ENCODE measurements at places on chromosomes 3 and 15.

DNA sequence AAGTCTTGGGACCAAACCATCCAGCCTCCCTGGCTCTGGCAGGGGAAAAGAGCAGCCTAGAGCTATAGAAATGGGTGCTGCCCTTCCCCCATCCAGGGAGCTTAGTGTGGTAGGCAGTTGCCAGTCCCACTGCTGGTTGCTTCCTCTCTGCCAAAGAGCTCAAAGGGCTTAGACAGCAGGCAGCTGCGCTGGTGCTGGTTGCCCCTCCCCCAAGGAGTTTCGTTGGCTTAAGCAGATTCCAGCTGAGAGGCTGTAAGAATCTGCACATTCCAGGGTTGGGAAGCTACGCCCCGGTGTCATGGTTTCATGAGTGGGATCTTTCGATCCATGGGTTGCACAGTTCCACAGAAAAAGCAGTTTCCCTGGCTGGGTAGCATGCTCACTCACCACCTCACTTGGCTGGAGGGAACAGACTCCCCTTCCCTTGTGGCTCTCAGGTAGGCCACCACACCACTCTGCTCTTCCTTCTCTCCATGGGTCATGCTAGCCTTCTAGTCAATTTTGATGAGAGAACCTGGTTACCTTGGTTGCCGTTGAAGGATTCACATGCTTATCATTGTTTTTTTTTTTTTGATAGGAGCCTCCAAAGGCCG lies 195.1 kb downstream of the EPHA6 start:
- DNase-seq: no peak

- no peak for DNase-seq
Observed at GRCh38 chr3:51024121-51024520, 349.4 kb downstream of the DOCK3 start.

GRCh38 chr15:29883126-29883525 lies 60.9 kb upstream of the TJP1 start:
- DNase-seq: no peak

GRCh38 chr15:42079401-42079908 lies 14.9 kb downstream of the PLA2G4D start:
- no peak for DNase-seq

- DNase-seq: no peak
Observed at GRCh38 chr3:185820973-185821758, 3.7 kb downstream of the IGF2BP2 start.

DNA sequence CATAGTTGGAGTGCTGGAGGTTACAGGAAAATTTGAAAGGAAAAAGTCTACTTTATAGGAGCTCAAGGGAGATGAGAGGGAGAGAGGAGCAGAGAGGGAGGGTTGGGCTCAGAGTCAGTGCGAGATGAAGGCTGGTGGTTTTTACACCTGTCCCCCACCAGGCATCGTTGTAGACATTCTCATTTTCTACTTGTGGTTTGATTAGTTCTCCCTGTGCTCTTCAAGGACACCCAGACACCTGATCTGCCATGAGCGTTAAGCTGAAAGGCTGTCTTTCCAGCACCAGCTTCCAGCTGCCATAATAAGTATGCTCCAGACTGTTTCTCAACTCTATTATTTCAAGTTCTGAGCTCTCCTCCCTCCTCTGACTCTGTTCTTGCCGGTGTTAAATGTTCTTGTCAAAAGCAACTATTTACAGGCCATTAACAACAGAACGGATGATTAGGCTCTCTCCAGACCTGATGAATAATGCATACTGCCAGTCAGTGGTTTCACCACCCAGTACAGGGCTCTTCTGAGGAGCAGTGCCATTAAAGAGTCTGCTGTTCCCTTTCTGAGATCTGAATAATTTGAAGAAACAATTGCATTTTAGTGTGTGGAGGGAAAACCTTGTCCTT lies 514.6 kb upstream of the MCTP2 start:
- DNase-seq: no peak

DNA sequence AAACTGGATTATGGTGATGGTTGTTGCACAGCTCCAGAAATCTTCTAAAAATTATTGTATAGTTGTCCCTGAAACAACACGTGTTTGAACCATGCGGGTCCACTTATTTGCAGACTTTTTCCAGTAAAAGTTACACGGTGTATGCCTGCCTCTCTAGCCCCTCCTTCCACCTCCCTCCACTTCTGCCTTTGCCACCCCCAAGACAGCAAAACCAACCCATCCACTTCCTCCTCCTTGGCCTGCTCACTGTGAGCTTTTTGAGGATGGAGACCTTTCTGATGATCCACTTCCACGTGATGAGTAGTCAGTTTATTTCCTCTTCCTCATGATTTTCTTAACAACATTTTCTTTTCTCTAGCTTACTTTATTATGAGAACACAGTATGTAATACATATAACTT lies 5.4 kb downstream of the CYFIP1 start:
- DNase-seq: no peak

All from stimulated activated CD4-positive, alpha-beta T cell treated with anti-CD3 and anti-CD28 coated beads, Interleukin-1b, Interleukin-23, amount 100 ng/mL, for 1 hour (primary cell).